ENCODE measurements at places on chromosomes 4 and X.
A peak's percentile ranks its signal among the peaks of the same experiment; 100 is the strongest.

GRCh38 chrX:110317061-110317819 is 645 bp downstream of the AMMECR1 start:
- DNase-seq, result peak; percentile 1

DNA sequence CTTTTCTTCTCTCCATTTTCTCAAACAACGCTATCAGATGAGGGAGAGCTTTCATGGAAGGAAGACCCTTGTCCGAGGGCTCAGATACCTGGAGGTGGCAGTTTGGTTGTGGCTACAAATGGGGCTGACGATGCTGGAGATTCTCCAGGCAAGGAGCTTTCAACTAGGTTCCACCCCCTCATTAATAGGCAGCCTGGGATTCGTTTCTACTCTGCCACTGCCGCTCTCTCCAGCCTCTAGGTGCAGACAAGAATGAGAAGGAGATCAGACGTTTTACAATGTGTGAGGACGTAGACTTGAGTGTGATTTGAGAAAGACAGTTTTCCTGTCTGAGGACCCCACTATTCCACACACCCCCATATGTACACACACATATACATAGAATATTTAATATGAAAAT is 53.1 kb downstream of the ETNPPL start:
- no peak for DNase-seq

DNA sequence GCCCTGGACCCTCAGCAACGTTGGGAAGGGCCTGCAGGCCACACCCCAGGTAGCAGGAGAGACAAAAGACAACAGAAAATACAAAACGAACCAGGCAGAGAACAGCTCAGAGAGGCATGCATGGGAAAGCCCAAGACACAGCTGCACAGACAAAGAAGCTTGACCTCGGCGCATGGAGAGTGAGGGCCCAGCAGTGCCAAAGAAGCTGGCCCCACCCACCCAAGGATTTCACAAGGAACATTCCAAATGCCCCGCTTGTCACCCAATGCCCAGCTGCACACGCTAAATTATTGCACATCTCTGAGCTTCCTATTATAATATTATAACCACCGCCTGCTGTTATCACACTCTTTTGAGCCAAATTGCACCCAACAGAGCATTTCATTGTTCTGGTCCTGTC is 147.7 kb upstream of the TBL1X start:
- DNase-seq, result no peak

GRCh38 chr4:163332526-163333406 is at the start of gene NPY1R:
NPY1R (minus strand) TSS chr4:163332596; CDS start chr4:163326554, 6,042 bp downstream.
- DNase-seq, result no peak

DNA sequence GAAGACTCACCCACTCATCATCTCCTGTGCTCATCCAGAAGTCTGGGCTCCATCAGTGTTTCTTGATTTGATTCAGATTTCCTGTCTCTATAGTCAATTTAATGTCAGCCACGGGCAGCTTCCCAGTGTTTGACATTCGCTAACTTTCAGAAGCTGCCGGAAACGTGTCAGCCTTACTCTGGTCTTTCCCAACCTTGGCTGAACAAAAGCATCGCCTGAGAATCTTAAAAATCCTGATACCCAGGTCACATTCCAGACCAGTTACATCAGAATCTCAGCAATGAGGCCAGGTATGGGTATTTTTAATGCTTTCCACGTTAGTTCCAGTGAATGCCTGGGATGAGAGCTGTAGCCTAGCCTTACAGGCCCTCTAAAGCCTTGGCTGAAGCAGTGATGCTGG is 233.8 kb downstream of the FRMPD4 start:
- no peak for DNase-seq

DNA sequence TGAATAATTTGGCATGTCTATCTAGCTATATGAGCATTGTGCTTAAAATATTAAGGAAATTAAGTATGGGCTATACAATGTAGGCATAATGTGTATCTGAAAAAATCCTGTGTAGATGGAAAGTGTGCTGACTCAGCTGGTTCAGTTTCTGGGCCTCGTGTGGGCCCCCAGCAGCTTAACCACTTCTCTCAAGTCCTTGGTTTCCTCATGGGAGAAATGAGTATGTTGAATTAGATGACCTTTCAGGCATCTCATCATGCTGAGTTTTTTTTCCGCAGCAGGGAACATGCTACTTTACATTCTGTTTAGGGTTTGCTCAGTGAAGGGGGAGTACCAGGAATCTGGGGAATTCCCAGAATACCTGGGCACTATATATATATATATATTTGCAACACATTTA is 30.5 kb downstream of the RHOH start:
- no peak for DNase-seq

GRCh38 chr4:165970703-165971420 is 97.8 kb downstream of the TLL1 start:
- DNase-seq, result no peak

GRCh38 chr4:83828601-83829000 is 292.7 kb downstream of the GPAT3 start:
- DNase-seq, result no peak

DNA sequence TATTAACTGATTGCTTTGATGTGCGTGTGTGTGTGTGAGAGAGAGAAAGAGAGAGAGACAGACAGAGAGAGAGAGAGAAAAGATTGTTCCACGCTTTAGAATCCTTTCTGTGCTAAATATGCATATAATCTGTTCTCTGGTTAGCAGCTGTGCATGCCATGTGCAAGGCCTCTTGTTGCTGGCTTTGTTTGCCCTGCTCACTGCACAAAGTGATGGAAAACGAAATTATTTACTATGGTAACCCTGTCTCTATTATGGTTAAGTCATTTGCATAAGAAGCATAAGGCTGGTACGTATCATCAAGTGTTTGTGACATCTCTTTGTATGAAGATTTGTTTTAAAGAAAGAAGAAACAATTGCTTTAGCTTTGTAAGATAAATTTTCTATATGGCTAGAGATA is 190.2 kb upstream of the POF1B start:
- no peak for DNase-seq

DNA sequence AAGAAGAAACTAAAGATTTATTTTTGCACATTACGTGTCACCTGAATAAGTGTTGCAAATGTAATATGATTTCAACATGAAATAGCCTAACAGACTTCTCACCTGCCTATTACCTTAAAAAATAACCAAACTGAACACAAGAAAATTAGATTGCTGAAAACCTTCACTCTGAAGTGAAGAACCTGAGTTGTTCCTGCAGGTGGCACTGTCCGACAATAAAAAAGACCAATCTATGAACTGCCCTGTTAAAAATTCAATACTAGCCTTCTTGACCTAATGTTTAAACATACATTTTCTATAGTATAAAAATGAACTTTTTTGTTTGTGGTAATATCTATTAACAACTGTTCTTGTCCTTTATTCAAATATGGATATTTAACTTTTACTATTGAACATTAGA is 69.2 kb upstream of the PNPLA4 start:
- peak; percentile 6 for DNase-seq

GRCh38 chr4:159983082-159983481 is 880.2 kb downstream of the RAPGEF2 start:
- no peak for DNase-seq

All from effector memory CD4-positive, alpha-beta T cell (primary cell).